Foreskin melanocyte (primary cell): ENCODE measurements at places on chromosomes 11 and 22.

- DNase-seq, result no peak
Observed at GRCh38 chr11:116840746-116841296, 3.4 kb upstream of the APOA1 start.

- DNase-seq, result no peak
Observed at GRCh38 chr11:104490182-104490581, 326.2 kb upstream of the PDGFD start.

- no peak for DNase-seq
Observed at GRCh38 chr11:122165607-122166371, 49.8 kb upstream of the BLID start.

DNA sequence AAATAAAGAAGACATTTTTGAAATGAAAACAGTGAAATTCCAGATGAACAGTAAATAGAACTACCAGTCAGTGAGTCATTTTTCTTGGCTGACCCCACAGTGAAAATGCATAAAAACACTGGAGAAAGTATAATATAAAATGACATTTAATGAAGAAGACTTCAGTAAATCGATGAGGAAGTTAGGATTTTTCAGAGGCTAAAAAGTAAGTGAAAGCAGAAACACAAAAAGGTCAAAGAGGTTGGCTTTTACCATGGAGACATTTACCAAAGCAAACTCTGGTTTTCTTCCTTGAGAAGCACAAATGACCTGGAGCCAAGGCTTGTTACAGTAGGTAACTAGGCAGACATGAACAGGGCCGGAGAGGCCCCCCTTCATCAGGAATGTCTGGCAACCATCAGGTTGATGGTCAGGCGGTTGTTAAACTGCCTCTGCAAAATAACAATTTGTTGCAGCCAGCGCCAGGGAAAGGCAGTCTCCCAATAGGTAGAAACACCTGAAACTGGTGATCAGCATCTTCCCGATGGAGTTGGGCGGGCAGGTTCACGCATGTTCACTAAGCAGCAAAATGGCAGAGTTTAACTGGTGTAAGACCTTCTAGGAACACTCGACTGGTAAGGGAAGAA, 16.7 kb upstream of the TMEM123 start:
- no peak for DNase-seq

DNA sequence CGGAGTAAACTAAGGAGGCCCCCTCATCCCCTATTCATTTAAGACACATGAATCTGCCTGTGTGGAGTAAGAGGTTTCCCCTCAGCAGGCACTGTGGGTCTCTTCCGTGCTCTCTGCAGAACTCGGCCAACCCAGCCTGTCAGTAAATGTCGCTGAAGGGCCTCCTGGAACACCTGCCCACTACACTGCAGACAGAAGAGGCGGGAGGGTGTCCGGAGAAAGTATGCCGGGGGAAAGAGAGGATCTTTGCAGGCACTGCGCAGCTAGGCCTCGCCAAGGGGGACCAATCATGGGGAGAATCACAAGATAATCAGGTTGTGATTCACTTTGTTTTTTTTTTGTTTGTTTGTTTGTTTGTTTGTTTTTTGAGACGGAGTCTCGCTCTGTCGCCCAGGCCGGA, 110.8 kb downstream of the MORC2 start:
- no peak for DNase-seq

DNA sequence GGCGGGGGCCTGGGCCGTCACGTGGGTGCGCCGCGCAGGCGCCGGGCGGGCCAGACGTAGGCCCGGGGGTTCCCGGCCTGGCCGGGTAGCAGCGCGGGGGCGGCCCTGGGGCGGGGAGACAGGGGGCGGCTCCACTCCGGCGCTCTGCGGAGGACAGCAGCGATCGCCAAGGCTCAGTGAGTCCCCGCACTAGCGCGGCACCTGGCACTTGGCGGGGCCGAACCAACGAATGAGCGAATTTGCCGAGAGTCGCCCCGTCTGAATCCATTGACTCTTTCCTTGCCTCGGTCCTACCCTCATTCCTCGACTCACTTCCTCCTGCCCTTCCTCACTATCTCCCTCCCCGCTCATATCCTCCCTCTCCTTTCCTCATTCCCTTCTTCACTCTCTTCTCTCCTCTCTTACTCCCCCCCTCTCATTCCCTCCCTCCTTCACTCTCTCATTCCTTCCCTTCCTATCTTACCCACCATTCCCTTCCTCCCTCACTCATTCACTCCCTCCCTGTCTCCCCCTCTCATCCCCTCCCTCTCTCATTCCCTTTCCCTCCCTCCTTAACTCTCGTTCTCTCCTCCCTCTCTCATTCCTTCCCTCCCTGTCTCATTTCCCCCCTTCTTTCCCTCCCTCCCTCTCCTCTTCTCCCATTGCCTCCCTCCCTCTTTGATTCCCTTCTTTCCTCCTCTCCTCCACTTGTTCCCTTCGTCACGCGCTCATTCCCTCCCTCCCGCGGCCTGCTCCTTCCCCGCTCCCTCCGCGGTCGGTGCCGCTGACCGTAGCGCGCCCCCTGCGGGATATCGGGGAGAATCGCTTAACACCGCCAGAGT, 476 bp upstream of the KLHL22 start:
- peak; percentile 86 for DNase-seq

DNA sequence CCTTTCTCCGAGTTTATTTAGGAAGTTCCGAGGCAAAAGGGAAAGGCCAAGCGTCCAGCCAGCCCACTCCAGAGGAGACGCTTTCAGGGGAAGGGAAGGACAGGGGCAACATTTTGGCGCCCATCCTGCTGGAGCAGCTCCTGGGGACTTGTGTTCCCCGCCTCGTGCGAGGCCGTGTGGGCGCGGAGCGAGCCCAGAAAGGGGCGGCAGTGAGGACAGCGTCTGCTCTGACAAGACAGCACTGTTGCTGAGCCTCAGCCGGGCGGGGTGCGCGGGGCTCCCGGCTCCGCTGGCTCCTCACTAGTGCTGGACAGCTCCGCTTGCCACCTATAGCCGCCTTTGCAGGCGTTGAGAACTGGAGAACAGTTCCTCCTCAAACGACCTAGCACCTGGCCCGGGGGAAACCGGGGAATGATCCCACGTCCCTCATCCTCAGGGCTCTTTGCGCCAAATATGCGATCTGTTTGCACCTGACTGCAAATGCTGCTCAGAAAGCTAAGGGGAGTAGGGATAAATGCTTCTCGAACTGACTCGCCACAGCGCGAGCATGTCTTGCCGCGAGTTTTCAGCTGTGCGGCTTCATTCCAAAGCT, 722 bp upstream of the GUCY1A2 start:
- no peak for DNase-seq
